ENCODE measurements at places on chromosomes 3 and 15. TPM values are rescaled to one million over a fixed set of nuclear protein-coding genes. Genes with fewer than 3 reads are reported as not detected.

- H3K4me1 ChIP-seq, result no peaks in the 10 kb centered on the region
- no peaks in the 10 kb centered on the region for H3K27me3 ChIP-seq
- H3K27ac ChIP-seq, result no peak overlapping the region
- H3K36me3 ChIP-seq, result no peaks in the 10 kb centered on the region
Measured at GRCh38 chr3:86787091-86787490, 203.9 kb downstream of the VGLL3 start.

- no peaks in the 10 kb centered on the region for H3K4me1 ChIP-seq
- DNase-seq, result no peak
- no peak overlapping the region for H3K4me3 ChIP-seq
Measured at GRCh38 chr3:183309276-183309675, 56.2 kb downstream of the B3GNT5 start.

DNA sequence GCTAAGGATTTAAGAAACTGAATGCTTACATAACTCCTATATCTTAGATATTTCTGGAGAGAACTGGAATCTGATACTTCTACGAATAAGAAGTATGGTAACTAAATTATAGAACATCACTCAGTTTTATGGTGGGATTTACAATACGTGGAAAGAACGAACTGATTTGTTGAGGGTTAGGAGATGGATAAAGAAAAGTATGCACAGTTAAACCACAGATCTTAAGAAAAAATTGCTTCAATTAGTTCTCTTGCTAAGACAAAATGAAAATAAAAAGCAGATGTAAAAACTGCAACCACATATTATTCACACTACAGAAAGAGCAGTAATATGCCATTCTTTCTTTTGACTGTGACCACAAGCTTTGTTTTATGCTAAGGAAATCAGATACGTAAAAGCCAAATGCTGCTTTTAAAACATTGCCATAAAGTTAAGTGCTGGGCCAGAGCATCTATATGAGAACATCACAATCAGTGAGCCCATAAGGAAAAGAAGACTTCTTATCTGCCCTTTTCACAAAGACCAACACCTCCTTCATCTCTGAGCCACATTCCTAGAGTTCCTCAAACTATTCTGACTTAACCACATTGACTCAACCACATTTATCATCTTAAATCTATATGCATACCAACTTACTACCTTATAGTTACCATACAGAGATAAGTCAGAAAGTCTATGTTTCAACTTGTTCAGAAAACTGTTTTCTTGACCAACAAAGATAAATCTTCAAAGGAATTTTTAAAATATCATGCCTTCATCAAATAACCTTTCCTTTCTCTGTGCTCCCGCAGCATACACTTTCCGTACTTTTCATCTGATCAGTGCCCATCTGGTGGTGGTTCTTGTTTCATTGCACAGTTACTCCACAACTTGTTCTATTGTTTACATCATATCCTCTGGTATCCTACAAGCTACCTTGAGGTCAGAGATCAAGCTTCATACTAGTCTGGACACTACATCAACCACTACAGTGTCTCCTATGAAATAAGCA is 61.7 kb downstream of the FSIP1 start:
- H3K27ac ChIP-seq, result no peak overlapping the region
- no peak for DNase-seq
- no peaks in the 10 kb centered on the region for H3K27me3 ChIP-seq
- H3K4me3 ChIP-seq, result no peak overlapping the region
- H3K36me3 ChIP-seq, result no peaks in the 10 kb centered on the region

The RARRES1 gene
- not detected for total RNA-seq

The IGDCC3 gene
- 30.7 TPM for total RNA-seq
